Activated CD4-positive, alpha-beta T cell treated with anti-CD3 and anti-CD28 coated beads, Interleukin-2, amount 50 U/mL, for 48 hours (primary cell): ENCODE measurements at places on chromosomes 11 and 22.

DNA sequence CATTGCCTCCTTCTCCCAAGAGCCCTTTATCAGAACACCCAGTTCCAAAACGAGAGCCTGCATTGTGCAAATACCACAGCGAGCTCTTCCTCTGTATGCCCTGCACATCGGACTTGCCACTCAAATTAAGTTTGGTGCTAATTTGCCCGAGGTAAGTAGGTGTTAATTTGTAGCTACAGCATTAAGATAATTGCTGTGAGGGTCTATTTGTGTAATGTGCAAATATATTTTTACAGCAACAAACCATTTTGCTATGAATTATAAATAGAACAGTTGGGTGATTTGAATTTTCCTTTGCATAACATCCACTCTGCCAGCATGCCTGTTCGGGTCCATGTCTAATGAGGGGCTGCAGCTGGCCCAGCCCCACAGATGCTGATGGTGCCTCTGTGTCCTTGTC, 8.1 kb downstream of the ARHGAP8 start:
- no peak for DNase-seq

- peak; percentile 10 for DNase-seq
These were observed 45.3 kb upstream of the CD5 start for GRCh38 chr11:61056981-61057380.

GRCh38 chr22:49650336-49651241, 177.1 kb downstream of the BRD1 start:
- no peak for DNase-seq

DNA sequence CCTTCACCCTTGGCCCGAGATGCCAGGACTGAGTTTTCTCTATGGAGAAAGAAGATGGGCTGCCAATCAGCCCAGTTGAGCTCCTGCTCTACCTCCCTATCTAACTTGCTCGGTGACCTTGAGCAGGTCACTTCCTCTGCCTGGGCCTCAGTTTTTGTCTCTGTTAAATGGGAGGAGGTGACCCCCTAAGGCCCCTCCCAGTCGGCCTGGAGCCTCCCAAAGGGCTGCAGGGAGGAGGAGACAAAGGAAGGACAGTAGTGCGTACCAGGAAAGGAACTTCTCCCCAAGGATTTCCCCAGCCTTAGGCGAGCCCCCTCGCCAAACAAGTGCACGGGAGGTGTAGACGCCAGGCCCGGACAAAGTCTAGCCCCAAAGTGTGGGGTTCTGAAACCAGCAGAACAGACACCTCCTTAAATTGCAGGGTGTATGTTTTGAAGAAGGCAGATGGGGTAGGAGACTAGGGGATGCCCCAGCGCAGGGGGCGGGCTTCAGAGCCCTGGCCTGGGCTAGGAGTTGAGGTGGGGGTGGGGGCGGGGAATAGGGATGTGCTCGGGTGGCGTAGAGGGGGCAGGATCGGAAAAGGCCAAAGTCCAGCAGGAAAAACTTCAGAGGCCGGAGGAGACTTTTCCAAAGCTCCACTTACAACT, 1.0 kb downstream of the CBX7 start:
- DNase-seq = no peak

GRCh38 chr22:30424534-30425326, 838 bp upstream of the MTFP1 start:
- DNase-seq = peak; percentile 46

GRCh38 chr11:2002042-2002776, 4.6 kb upstream of the H19 start:
- no peak for DNase-seq

GRCh38 chr11:474914-475506, 24.9 kb downstream of the PTDSS2 start:
- DNase-seq = no peak

DNA sequence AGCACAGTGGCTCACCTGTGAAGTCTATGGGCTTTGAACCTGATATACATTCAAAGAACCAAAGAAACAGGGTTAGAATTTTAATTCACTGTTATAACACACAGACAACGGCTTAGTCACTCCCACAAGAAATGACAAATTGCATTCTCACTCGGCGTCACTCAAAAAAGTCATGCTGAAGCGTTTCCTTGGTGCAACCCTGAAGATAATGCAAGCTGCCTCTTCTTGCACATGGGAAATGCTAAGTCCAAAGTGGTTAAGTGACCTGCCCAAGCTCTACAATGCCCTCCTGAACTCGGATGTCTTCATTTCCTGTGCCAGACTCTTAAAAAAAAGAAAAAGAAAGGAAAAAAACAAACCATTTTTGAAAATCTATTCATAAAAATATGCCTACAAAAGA, 10.0 kb downstream of the LGR4 start:
- DNase-seq = no peak
